ENCODE measurements at places on chromosomes 16 and 17.
A peak's percentile ranks its signal among the peaks of the same experiment; 100 is the strongest.

GRCh38 chr17:79504181-79504605 is 106.7 kb downstream of the RBFOX3 start:
- no peak for DNase-seq

DNA sequence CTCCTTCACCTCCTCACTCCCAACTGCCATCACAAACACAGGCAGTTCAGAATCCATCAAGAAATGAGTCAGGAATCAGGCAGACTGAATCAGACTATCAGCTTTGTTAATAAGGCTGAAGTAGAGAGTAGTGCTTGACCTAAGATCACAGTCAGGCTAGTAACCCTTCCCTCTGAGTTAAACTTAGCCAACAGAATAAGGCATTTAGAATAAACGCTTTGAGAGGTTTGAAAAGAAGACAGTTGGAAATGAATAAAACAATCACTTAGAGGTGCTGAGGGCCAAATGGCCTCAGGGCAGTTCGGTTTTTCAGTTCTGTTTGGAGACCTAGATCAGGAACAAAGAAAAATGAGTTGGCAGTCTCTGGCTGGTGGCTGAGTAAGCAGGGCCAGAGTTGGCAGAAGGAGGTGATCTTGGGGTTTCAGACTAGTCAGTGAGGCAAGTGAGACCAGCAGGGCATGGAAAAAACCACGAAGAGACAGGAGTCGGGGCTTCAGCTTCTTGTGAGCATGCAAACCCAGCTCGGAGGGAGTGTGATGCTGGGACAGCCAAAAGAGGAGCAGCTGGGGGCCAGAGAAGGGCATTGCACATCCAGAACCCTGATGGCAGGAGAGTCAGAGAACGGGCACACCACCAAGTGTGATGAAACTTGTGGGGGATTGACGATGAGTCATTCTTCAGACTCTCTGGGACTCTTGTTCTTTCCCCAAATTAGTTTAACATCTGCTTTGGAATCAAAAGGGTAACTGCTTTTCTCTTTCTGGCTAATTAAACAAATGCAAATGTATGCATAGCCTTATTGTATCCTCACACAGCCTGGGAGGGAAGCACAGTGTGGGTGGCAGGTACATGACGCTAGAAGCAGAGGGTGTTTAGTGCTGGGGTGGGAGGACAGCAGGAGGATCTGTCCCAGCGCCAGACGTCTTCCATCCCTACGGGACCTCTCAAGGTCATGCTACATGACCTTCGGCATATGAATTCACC is 54.8 kb downstream of the SPECC1 start:
- DNase-seq = no peak

DNA sequence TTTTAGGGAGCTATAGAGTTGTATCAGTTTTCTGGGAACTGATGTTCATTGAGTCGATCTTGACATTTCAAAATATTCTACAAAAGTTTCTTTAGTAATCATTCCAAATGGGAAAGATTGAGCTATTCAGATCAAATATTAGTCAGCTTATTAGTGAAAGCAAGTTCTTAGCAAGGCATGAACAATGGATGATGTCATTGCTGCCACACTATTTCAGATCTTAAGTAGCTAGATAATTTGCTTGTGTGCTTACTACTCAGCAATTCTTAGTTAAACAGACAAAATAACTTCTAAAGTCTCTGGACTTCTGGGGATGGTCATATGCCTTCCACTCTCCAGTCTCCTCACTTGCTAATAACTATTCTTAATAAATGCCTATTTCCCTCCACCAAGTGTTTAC is 69.0 kb upstream of the CDH8 start:
- DNase-seq = no peak

GRCh38 chr16:4416200-4417032 is at the start of gene CORO7:
Gene CORO7 (minus strand): TSS chr16:4416596. CDS start chr16:4416518, 78 bp downstream.
- DNase-seq = peak; percentile 99

- DNase-seq = no peak
Measured at GRCh38 chr17:17365476-17366110, 62.4 kb downstream of the NT5M start.

DNA sequence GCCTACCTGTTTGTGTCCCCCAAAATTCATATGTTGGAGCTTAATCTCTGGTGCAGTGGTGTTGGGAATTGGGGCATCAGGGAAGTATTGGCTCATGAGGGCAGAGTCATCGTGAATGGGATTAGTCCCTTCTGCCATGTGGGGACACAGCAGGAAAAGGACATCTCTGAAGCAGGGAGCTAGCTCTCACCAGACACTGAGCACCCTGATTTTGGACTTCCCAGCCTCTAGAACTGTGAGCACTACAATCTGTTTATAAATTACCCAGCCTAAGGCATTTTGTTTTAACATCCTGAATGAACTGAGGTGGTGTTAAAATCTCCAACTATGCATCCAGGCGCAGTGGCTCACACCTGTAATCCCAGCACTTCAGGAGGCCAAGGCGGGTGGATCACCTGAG is 206.0 kb downstream of the SEC14L1 start:
- DNase-seq = no peak

GRCh38 chr17:75627094-75627493 is 6.1 kb upstream of the SMIM5 start:
- no peak for DNase-seq

DNA sequence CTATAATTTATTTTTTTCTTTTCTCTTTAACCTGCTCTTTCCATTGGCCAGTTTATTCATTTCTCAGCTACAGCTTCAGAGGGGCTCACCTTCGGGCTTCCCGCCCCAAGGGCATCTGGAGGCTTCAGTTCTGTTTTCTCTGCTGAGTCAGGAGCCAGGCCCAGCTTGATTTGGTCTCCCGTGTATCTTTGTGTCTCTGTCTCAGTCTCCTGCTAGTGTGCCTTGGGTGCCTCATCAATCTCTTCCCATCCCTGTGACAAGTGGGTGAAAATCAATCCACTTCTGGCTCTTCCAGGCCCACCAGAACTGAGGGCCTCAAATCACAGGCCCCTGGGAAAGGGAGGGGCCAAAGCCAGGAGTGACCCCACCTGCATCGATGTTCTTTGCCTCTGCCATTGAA is 72.1 kb downstream of the CCDC182 start:
- no peak for DNase-seq

DNA sequence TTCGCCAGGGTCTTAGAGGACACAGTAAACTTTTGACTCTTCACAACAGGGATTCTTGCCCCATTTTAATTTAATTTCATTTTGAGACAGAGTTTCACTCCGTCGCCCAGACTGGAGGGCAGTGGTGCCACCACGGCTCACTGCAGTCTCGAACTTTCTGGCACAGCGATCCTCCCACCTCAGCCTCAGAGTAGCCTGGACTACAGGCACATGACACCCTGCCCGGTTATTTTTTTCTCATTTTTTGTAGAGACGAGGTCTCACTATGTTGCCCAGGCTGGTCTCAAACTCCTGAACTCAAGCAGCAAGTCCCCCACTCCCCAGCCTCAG is 329 bp upstream of the NLE1 start:
- DNase-seq = no peak
